Upper lobe of right lung (tissue), 1 donor: ENCODE measurements at places on chromosomes 5 and 9.
A peak's percentile ranks its signal among the peaks of the same experiment; 100 is the strongest.

DNA sequence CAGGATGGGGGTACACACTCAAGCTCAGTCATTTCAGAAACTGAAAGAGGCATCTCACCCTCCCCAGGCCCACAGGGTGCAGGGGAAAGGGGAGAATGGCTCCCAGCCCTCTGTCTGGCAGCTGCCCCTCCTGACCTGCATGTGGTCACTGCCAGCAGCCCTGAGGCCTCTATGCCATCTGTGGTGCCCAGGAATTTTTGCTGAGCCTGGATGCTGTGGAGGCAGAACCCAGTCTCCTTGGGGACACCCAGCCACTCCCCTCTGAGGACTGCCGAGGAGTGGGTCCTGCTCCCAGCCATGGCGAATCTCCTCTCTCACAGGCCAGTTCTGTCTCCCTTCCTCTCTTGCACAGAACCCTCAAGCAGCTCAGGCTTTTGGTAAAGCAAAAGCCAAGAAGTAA, 104.0 kb upstream of the ALDH1B1 start:
- DNase-seq, result no peak

- DNase-seq, result no peak
Measured at GRCh38 chr9:3968891-3969290, 331.0 kb downstream of the GLIS3 start.

- no peak for DNase-seq
Measured at GRCh38 chr5:95908799-95909198, 52.9 kb downstream of the ELL2 start.

- DNase-seq, result no peak
Measured at GRCh38 chr9:7103771-7104170, 346.0 kb downstream of the KDM4C start.

DNA sequence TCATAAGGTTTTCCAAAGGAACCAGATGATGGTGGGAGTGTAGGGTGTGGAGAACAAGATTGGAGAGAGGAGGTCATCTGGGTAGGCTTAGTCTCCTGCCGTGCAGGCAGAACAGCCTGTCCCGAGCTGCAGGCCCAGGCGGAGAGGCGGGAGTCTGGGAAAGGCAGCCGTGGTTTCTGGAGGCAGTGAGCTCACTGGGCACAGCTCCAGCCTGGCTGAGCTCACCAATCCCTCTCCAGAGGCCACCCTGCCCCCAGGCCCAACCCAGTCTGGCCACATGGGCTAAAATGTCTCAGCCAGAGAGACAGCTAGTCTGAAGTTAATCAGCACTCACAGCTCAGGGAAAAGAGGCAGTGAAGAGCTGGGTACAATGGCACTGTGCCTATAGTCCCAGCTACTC, 12.3 kb downstream of the P4HA2 start:
- DNase-seq, result peak; percentile 91

GRCh38 chr5:161387121-161387520, 159.4 kb downstream of the GABRB2 start:
- DNase-seq, result no peak

DNA sequence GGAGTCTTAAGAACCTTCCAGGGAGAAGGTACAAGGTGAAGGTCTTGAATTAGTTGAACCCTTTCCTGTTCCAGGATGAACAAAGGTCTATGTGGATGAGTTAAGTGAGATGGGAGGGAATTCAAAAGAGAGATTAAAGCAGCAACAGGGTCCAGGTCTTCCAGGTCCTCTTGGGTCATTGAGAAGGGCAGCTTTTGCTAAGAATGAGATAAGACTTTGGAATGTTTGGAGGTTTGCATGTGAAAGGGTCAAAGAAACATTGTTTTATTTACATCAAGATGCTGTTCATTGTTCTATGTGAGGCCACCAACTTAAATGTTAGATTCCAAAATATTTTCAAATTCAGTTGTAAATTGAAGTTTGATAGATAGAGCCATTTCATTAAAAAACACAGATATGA, 463.9 kb downstream of the ANXA1 start:
- no peak for DNase-seq

GRCh38 chr5:175609526-175609925, 48.3 kb upstream of the HRH2 start:
- DNase-seq, result no peak

DNA sequence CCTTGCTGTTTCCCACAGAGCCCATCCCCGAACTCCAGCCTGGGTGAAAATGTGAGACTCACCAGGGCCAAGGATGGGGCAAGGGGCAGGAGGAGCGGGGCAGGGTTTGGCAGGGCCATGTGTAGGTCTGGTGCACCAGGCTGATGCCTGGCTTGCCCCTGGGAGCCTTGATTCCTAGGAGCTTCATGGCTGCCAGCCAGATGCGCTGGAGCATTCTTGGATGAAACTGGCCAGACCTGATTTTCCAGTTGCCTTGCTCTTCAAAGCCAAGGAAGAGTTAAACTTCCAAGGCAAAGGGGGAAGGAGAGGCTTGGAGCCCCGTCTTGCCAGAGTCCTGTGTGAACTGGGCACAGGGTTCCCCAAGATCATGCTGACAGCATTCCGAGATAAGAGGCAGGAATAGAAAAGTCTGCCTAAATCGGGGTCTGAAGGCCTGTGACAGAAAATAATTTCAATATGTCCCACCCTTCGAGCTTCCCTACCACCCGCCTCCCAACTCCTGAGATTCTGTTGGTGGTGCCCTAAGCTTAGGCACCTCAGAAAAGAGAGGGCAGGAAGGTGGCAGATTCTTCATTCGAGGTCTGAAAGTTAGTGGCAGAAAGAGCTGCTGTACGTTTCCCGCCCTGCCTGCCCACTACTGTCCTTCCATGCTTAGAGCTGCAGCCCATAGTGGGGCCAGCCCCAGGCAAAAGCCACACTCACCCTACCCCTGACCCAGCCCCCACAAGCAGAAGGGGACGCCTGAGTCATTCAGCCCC, 20.4 kb downstream of the FAT2 start:
- DNase-seq, result no peak

- DNase-seq, result peak; percentile 74
Measured at GRCh38 chr9:95505717-95506427, 10.9 kb downstream of the PTCH1 start.

DNA sequence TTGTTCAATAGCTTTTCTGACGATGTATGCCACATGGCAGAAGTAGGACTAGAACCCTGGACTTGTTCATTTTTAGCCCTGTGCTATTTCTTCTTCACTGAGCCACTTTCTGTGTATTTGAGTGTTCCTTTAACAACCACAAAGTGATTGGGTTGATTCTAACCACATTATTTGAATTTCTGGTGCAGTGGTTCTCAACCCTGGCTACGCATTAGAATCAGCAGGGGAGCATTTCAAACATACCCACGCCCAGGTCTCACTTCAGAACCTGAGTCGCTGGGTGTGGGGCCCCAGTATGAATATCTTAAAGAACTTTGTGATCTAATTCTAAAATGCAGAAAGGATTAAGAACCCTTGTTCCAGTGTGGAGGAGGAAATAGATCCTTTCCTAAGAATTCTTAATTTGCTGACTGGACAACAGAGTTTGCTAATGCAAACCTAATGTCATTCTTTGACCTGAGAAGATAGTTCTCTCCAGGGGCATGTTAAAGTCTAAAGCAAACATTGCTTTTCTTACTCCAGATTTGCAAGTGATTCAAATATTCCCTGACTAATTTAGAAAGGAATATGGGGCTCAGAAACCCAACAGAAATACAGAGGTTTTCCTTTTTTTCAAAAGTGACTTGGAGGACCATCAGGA, 75.4 kb upstream of the GDNF start:
- DNase-seq, result no peak
